ENCODE measurements at places on chromosomes 2 and 18.
A peak's percentile ranks its signal among the peaks of the same experiment; 100 is the strongest.

- DNase-seq: no peak
Measured at GRCh38 chr2:238926761-238927611, 79.1 kb downstream of the TWIST2 start.

DNA sequence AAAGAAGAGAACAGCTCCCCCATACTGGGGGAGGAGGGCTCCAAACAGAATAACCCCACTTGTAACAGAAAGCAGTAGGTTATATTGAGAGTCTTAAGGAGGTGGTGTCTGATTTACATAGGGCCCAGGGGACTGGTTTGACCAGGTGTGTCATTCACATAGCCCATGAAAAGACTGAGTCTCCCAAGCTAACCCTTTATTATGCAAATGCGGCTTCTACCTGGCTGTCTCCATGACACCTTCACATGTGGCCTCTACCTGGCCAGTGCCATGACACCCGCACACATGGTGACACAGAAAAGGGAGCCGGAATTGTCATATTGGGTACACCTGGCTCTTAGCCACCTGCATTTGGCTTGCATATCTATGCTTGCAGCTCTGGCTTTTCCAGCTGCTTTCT is 1057.2 kb upstream of the PIK3C3 start:
- no peak for DNase-seq

DNA sequence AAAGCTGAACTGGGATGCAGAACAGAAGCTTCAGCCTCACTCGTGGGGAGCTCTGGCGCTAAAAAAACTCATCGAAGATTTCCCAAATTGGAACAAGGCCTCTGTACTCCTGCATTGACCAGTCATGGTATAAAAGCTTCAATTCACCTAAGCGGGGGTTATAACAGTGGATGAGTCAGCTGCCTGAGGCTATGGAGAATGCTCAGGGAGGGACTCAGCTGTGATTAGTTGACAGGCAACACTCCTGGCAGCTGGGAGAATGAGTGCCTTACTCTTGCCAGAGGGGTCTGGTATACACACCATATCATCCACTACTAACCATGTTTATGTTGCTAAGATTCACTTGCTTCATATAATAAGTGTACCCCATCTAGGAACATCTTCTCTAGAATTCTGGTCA is 350.6 kb upstream of the VRK2 start:
- DNase-seq: no peak

DNA sequence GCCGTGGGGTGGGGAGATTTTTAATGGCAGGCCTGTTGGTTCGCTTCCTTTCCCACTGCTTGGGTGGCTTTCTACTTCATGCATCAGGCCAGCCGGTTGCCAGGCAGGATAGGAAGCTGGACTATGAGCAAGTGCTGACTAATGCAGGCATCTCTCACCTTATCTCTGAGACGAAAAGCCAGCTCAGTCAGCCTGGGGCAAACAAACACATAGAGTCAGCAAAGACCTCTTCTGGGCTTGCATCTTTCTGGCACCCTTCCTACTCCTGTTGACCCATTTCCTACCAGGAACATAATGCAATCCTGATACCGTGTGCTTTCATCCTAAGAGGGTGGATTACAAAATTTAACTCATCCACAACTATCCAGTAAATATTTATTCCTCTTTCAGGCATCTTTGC is 416.6 kb upstream of the MEX3C start:
- DNase-seq: no peak

DNA sequence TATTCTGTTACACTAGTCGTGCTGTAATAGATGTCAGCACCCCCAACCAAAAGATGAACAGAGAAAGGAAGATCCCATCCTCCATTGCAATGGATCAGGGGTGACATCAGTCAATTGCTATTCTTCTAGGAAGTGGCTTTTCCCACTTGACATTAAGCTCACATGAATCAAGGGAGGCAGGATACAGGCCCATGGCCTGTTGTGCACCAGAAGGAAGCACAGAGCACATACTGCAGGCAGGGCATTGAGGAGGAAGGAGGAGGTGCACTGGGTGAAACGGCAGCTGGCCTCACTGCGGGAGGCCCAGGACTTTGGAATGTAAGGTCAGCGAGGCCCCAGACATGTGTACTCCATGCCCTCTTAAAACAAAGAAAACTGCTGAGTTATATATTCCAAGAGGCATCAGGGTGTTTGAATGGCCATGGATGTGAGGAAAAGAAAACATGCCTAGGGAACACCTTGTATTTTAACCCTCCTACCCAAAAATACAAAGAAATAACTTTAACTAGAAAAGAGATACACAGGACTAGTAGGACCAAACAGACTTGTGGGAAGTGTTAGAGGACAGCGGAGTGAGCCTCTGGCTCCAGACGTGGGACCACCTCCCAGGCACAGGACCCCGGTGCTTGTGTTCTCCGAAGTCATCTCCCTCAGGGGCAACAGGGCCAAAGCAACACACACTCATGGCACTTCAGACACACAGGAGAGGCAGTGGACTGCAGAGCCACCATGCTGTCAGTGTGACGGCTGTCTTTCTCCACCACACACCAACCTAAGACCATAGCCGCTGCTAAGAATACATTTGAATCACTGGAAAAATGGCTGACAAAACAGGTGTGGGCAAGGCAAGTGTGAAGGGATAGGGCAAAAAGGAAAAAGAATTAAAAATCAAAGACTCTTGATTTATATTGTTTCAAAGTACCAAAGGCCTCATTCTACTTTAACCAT is 51.4 kb upstream of the RIOK3 start:
- DNase-seq: peak; percentile 68

DNA sequence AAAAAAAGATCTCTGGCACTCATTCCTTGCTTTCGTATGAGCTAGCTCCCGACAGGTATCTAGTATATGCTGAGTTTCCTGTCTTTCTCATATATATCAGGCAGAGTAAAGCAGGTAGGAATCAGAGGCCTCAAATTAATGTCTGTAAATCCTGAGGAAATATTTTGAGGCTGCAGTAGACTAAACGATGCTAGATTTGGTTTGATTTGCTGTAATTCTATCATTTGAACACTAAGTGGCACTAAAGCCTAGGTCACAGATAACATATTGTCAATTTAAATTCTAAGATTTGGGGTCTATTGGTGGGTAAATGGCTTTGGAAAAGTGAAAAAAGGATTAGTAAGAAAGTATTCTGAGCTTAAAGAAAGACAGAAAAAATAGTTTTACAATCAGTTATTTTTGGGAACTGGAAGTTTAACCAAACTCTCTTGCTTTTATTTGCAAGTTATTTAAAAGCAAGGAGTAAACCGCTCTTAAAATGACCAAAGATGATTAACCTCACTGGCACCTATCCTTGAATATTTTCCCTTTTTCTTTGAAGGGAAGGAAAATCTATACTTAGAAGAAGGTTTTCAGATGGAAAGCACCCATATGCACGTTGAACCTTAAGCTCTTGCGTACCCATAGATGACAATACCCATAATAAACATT is 37.6 kb upstream of the SLC4A10 start:
- DNase-seq: peak; percentile 13

DNA sequence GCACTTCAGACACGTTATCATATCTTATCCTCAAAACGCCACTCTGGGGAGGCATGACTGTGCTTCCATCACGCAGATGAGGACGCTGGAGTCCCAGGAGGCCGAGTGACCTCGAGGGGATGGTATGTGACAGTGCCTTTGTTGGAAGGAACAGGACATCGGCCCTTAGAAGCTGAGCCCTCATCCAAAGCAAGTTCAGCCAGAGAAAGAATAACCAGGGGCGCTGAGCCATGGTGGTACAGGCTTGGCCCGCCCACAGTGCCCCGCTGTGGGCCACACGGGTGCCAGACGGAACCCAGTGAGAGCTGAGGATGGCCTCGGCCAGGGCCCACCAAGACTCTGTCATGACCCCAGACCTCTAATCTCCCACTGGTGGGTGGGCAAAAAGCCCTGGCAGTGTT is 31.3 kb downstream of the HS1BP3 start:
- no peak for DNase-seq

- DNase-seq: peak; percentile 94
Measured at GRCh38 chr2:200609028-200609614, 23.3 kb downstream of the AOX1 start.

DNA sequence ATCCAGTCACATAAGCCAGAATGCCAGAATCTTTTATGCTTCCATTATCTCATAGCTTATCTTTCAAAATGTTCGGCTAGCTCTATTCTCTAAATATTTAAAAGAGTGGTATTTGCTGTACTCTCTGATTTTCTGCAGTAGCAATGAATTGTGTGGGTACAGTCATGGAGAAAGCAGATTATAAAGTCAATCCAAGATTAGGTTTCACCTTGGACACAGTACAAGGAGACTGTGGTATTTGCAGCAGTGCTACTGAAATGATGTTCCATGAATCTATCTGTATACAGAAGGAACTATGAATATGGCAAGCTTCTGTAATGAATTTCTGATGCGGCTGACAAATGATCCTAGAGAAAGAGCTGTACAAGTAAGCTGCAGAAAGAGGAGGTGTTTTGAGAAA is 15.4 kb upstream of the DSEL start:
- no peak for DNase-seq

DNA sequence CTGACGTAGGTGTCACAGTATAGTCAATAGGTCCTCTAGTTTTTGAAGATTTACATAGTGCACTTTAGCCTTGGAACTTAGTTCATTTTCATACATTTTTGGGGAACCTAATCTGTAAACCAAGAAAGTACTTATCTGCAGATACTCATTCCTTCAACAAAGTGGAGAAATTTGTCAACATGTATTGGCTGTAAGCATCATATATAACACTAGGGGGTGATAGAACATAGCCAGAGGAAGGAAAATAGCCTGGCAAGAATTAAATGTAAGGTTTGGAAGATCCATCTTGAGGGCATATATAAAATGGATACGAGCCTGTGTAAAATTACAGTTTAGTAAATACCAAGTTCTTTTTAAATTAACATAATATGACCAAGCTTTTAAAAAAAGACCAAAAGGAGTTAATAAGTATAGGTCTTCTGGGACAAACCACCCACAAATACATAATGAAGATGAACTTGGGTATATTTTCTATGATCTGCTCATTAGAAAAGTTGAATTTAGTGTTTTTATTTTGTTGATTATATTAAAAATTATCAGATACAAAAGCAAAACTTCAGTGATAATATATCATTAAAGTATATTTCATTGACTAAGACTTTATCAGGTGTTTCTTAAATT is 18.2 kb downstream of the RPL37A start:
- DNase-seq: peak; percentile 54

GRCh38 chr2:176473177-176473576 is 203.9 kb downstream of the MTX2 start:
- DNase-seq: peak; percentile 55

DNA sequence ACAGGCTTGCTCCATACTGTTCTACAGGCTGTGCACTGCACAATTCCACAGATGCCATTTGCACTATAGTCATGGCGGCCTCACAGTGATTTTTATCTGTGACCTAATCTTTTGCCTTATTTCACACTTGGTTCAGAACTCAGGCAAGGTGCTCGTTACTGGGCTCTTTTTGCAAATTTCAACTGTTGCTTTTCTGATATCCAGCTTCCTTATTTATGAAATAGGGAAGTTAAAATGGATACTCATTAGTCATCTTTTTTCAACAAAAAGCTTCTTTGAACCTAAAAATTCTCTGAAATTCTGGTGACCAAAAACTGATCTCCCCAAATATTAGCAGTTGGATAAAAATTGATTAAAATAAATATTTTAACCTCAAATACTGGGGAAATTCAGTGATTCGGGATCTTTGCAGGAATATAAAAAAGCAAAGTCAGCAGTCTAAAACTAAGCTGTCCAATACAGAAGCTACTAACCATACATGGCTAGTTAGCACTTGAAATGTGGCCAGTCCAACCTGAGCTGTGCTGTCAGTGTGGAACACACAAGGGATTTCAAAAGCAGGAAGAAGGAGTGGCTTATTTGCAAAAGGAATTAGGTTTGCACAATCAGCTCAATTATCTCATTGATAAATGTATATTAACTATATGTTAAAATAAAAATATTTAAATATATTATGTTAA is 134.4 kb downstream of the COL4A4 start:
- DNase-seq: no peak

DNA sequence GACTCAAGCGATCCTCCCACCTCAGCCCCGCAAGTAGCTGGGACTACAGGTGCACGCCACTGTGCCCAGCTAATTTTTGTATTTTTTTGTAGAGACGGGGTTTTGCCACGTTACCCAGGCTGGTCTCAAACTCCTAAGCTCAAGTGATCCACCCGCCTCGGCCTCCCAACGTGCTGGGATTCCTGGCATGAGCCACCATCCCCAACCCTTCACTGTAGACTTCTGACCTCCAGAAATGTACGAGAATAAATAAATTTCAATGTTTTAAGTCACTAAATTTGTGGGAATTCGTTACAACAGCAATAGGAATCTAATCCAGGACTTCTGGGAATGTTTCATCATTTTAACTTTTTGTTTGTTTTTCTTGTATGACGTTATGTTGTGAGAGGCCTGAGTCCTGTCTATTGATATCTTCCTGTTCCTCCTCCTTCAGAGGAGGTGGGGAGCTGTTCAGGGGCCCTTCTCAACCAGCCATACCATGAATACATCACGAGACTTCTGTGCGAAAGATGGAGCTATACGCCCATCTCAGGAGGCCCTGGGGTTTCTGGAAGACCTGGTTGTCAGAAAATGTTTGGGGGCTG is 40.0 kb downstream of the TEX44 start:
- peak; percentile 57 for DNase-seq

GRCh38 chr18:65754121-65754520 is 3.3 kb downstream of the CDH7 start:
- no peak for DNase-seq

DNA sequence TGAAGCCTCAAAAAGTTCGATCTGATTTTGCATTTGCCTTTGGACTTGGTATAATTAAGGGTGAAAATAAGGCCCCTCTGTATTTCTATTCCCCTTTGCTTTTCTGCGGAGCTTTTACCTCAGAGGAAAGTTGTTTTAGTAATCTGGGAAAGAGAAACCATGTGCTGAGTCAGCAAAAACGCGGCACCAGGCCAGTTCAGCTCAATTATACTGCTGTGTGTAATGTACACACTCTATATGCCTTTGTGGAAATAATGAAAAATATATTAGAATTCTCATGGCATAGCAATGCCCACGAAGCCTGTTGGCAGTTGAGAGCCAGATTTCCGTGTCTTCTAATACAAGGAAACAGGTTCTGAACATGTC is 161.9 kb upstream of the SIX2 start:
- no peak for DNase-seq

GRCh38 chr18:26482569-26482968 is 65.8 kb downstream of the KCTD1 start:
- no peak for DNase-seq

DNA sequence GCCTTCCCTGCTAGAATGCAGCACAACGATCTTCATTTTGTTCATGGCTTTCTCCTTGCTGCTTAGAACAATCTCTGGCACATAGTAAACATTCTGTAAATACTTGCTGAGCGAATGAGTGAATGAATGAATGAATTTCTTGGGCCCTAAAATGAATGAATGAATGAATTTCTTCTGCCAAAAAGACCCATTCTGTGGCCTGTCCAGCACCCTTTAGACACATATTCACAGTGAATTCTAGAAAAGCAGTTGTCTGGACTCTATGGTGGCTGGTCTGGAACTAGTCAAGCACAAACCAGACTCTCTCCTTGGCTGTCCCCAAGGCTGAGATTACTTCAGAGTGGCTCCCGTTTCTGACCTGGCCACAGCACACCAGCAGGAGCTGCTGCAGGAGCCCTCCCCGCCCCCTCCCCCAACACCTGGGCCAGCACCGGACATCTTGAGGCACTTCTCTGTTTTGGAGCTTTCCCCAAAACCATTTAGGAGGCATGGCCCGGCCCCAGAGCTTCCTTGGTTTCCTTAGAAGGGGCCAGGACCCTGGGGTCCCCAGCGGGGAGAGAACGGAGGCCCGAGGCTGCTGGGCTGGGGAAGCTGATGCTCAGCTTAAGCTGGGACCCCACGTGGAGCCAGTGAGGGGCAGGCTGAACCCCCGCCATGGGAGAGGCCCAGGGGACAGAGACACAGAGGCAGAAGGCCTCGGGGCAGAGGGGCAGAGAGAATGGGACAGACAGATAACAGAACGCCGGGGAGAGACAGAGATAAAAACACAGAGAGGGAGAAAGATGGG is 159.0 kb downstream of the ZFP36L2 start:
- DNase-seq: no peak
